ENCODE measurements at places on chromosomes 7 and 10.

GRCh38 chr7:25675789-25676474 is 447.6 kb upstream of the NPVF start:
- no peak for DNase-seq

DNA sequence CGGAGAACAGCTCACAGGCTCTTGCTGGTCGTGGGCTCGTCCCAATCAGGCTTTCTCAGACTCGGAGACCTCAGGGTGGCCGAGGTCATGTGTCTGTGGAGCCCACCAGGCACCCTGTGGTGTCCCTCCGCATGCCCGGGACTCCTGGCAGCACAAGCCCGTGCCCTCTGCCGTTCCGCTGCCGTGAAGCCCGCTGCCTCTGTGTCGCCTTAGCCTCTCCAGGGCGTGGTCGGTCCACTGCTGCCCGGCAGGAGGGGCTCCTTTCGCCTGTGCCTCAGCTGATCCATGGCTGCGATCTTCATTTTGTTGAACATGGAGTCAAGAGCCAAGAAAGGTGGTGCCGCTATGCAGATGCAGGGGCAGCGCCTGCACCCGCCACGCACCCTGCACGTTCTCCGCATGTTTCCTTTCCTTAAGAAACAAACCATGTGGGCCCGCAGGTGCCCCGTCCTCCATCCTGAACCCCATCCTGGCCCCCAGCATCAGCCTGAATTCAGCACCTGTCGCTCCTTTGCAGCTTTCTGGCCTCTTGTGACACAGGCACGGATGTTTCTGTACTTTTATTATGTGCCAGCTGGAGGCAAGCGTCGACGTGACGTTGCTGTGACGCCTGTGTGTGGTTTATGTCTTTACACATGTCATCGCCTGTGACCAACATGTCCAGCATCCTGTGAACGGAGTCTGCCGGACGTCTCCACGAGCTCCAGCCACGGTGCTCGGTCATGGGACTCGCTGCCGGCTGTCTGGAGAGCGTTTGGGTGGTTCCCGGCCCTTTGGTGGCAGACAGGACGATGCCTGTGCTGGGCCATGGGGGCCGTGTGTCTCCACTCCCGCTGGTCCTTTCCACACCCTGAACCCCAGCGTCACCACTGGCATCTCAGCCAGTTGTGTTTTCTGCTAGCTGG is 69.9 kb downstream of the NKX6-2 start:
- no peak for DNase-seq

- DNase-seq = no peak
Observed at GRCh38 chr7:128247640-128248194, 6.6 kb downstream of the LEP start.

DNA sequence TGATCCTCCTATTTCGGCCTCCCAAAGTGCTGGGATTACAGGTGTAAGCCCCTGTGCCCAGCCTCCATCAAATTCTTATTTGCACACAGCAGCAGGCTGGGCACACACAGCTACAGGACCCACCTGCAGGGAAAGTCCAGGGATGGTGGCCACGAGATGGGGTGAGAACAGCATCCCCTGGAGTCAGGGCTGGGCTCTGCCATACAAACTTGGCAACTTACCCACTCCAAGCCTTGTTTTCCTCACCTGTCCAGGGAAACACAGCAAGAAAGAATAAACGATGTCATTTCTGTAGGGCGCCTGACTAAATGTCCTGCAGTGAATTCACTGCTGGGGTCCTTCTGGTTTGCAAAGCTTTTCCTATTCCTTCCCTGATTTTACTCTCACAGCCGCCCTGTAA is 5.5 kb downstream of the MYH16 start:
- no peak for DNase-seq

- peak; percentile 35 for DNase-seq
Observed at GRCh38 chr10:97572214-97572989, at the start of gene ANKRD2. TSS of gene ANKRD2 (plus strand) at chr10:97572779. CDS start at chr10:97572789, 10 bp downstream.

DNA sequence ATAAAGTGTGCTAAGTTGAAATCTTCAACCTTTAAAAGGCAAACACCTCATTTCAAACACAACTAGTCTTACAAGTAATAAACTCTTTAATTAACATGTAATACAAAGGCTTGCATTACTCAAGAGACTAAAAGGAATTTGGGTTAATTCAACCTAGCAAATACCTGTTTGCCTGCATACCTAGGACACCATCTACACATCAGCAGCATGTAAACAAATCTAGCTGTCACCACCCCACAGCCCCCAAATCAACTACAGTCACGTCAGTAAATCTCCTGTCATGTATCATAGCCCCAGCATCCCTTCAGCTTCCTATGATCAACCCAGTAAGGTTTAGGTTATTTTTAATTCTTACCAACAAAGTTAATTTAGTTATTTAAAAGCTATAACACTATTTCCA is 33.5 kb downstream of the ZNF800 start:
- DNase-seq = no peak

DNA sequence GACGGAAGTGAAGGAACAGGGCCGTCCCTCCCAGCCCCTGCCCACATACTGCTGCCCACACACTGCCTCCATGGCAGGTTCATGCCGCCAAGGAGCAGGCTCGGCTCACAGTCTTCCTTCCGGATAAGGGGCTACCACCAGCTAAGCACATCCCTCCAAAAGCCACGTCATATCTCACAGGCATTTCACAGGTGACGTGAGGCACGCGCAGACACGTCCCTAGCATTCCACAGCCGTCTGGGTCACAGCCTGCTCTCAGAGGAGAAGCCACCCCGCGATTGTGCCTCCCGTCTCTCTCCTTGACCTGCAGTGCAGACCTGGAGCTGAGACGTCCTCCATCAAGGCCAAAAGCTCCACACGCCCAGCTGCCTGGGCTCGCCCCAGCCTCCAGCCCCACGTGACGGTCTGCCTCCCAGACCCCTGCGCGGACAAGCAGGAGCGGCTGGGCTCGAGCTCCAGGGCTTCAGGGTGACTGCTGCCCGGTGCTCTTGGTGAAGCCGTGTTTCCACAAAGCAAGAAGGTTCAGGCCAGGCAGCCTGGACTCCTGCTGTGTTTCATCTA is 114.0 kb downstream of the MAD1L1 start:
- DNase-seq = no peak

DNA sequence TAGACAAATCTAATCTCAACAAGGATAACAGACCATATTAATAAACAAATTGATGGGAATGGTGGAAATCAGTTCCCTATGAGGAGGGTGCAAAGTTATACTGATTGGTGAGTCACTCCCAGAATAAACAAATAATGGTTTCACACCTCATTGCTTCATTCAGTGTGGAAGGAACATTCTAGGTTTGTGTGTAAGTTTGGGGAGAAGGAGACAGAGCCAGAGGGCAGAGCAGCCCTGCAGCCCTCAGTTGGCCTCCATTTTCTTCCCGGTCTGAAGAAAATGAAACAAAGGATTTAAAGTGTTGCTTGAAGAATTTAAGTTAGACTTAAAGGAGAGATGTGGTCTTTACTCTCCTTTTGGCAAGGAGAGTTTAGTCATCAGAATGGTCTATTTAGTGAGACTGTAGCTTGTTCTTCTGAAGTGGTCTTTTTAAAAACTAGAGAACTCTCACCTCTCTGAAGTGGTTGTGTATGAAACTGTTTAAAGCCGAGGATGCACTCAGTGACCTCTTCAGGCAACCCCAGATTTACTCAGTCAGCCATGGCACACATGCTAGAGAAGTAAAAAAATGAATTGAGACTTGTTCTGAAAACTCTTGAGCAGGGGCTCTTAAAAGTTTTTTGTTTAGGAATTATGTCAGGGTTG is 27.2 kb downstream of the IKZF1 start:
- DNase-seq = no peak

GRCh38 chr7:155219947-155220769 is 77.5 kb upstream of the INSIG1 start:
- DNase-seq = no peak

DNA sequence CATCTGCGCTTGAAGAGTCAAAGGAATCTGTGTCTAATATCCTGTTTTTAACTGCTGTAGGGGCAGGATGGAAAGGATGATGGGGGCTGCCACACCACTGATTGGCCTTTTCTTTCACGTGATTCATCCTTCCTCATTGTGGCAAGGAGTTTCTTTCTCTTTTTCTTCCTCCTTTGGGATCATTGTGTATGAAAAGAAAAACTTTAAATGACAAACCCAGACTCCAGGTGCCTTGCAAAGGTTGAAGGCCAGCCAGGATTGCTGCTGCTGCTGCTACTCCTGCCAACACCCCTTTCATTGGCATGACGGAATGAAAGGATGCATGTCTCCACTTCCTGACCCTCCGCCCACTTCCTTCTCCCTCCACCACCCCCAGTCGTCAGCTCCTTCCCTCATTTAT is 6.5 kb upstream of the OIT3 start:
- no peak for DNase-seq

DNA sequence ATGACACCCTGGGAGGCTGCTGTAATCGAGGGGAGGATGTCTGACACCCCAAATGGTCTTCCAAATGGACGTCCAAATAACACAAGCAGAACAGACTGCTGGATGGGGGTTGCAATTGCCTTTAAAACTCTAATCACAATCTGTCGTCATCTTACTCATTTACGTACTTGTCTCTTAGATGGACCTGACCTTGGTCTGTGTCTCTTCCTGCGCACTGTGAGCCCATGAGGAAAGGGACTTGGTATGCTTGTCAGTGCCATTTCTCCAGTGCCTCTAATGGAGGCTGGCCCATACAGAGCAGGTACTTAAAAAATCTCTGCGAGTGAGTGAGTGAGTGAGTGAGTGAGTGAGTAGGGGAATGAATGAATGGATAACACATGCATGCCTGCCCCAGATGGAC is 93.3 kb downstream of the DLG5 start:
- no peak for DNase-seq

DNA sequence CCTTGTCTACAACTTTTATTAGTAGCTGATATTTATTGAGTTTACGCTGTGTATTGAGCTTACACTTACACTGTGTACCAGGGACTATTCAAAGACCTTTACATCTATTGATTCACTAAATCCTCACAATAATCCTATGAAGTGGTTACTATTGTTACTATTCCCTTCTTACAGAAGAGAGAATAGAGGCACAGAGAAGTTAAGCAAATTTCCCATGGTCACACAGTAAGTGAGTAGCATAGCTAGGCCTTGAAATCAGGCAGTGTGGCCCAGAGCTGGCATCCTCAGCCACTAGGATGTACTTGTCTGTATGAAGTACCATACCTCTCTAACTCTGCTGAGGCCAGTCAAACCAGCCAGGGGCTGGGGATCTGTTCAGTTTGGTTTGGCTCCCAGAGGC is 7.6 kb downstream of the COL13A1 start:
- DNase-seq = no peak

- no peak for DNase-seq
Observed at GRCh38 chr7:27103489-27104226, 1.2 kb upstream of the HOXA2 start.

GRCh38 chr10:126375926-126376554 is 12.2 kb downstream of the ADAM12 start:
- no peak for DNase-seq

DNA sequence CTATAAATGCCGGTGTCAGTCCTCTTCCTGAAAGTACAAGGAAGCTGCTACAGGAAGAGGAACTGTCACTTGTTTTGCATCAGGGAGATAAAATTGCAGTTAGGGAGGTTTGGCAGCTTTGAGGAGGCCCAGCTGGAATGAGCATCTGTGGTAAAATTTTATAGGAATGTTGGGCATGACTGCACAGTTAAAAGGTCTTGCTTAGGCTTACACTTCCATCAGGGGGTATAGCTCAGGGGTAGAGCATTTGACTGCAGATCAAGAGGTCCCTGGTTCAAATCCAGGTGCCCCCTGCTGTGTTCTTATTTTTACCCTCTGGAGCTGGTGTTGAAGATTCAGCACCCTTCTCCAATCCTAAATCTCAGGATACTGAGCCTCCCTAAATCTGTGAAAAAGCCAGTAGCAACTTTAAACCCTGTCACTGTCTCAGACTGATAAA is 65.9 kb downstream of the ZNF467 start:
- no peak for DNase-seq

GRCh38 chr7:75979759-75980429 is 14.5 kb downstream of the TMEM120A start:
- DNase-seq = no peak

DNA sequence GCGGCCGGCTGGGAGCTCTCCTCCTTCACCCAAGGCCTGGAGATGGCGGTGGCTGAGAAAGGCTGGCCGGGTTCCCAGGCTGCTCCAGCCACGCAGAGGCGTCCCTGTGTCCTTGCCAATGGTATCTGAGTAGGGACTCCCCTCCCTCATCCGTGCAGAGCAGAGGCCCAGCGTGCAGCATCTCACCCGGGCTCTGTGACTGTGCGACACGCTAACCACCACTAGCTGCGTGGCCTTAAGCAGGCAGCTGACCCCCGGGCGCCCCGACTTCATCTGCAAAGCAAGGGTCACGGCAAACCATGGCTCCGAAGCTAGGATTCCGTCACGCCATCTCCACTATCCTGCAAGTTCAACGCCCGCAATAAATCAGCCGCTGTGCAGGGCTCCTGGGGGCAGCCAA is 47.2 kb upstream of the TNRC18 start:
- DNase-seq = no peak
